ENCODE measurements at places on chromosomes 2 and 18.

- peak; percentile 20 for DNase-seq
Observed at GRCh38 chr2:118371515-118371914, 283.2 kb downstream of the INSIG2 start.

DNA sequence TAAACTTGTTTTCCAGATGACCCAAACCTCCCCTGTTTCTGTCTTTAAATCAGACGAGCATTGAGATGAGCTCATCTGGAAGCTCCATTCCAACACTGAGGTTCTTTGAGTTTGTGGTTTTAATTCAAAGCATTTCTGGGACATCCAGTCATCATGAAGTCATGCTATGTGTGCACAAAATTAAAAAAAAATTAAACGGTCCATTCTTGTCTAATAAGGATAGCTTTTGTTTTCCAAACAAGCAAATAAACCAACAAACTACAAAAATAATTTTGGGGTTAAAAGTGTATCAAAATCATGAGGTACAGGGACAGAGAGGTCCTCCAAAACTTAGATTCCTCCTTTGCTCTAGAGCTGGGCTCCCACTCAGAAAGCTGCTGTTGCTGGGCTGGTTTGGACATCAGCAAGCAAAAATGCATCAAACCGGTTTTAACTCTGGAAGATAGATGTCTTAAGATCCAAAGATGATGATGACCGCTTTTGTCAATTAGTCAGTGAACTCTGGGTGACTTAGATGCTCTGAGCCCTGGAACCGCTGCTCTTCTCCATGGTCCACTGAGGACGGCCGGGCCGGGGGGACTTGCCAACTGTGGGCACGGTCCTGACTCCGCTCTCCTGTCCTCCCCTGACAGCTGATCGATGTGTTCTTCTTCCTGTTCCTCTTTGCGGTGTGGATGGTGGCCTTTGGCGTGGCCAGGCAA lies 65.4 kb downstream of the TRPM8 start:
- DNase-seq, result no peak

DNA sequence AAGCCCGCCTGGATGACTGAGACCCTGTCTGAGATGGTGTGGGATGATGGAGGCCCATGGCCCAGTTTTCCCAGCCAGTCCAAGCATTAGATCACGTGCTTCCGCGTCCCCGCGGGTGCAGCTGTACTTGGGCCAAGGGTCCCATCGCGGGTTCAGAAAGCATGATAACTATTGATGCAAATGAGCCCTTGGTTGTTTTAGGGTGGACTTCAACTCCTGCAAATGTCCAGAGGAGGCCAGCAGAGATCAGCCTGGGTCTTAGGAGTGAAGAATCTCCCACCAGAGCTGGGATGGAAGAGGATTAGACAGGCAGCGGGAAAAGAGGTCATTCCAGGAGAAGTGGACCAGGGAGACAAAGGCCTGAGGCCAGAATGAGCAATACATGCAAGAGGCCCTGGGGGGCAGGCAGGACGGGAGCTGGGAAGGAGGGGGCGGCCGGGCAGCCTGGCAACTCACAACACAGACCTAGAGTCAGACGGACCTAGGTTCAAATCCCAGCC lies 89.9 kb upstream of the TMEM247 start:
- DNase-seq, result no peak

DNA sequence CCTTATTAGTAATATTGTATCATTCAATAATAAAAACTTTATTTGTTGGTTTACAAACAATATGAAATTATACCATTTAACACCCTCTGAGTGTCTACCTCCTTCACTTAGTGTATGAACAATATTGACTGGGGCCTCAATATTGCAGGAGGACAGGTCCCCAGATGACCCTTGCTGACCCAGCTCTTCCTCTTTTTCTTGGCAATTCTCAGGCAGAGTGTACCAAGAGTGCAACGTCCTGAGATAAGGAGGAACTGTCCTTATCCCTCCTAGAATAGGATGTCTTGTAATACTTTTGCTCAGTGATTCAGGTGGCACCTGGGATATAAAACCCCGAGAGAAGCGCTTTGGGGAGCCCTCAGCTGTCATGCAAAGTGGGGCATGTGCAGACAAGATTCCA lies 76.8 kb downstream of the PLA2R1 start:
- no peak for DNase-seq

- no peak for DNase-seq
Observed at GRCh38 chr2:169491378-169491777, 12.1 kb downstream of the BBS5 start.

- no peak for DNase-seq
Observed at GRCh38 chr2:122193622-122194021, 438.2 kb downstream of the TSN start.

DNA sequence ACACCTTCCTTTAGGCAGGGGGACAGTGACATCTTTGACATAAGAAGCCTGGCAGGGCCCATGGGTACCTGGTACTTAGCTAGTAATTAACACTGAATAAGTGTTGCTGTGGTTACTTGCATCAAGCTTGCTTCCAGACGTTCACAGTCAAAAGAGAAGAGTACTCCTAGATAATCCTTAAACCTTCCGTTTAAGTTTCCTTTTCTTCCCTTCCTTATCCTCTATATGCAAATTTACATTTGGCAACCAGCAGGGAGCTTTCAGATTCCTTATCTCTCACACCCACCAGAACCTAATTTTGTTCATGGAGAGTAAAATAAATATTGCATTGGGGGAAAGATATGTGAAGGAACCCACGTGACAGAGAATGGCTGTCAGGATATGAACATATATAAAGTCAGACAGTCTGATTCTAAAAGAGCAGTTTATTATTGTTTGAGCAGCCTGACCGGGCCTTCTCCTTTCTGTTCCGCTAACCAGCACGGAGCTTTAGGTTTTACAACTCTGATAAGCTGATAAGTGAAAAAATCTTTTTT lies 7.8 kb upstream of the RAB31 start:
- no peak for DNase-seq

GRCh38 chr2:231648579-231649174 lies 56.0 kb downstream of the TEX44 start:
- DNase-seq, result peak; percentile 18

GRCh38 chr2:112811276-112811831 lies 25.2 kb downstream of the IL1B start:
- DNase-seq, result no peak

- no peak for DNase-seq
Observed at GRCh38 chr18:63376538-63376937, 9.5 kb upstream of the KDSR start.

GRCh38 chr2:62176801-62177200 lies 19.1 kb upstream of the B3GNT2 start:
- no peak for DNase-seq

GRCh38 chr2:11669454-11670291 lies at the start of gene NTSR2:
Gene NTSR2 (minus strand): TSS chr2:11670195. CDS start chr2:11670129, 66 bp downstream.
- DNase-seq, result no peak

- no peak for DNase-seq
Observed at GRCh38 chr2:84224121-84224520, 235.0 kb downstream of the SUCLG1 start.

Measured in NCI-H1105 (cell line).